ENCODE measurements at places on chromosomes 7 and 10. TPM values are rescaled to one million over a fixed set of nuclear protein-coding genes. Genes with fewer than 3 reads are reported as not detected.

DNA sequence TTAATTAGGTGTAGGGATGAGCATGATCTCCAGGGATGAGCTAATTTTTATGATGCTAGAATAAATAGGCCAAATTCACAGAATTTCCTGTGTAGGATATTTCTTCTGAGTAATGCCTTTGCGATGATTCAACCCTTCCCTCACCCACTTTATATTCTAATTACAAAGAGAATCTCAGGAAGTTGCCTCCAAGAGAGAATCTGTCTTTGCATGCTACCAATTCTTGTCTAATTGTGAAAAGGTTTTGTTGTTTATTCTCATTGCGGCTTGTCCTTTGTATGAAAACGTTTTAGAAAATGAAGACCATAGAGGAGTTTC lies 6.3 kb downstream of the C7orf57 start:
- DNase-seq: no peak

DNA sequence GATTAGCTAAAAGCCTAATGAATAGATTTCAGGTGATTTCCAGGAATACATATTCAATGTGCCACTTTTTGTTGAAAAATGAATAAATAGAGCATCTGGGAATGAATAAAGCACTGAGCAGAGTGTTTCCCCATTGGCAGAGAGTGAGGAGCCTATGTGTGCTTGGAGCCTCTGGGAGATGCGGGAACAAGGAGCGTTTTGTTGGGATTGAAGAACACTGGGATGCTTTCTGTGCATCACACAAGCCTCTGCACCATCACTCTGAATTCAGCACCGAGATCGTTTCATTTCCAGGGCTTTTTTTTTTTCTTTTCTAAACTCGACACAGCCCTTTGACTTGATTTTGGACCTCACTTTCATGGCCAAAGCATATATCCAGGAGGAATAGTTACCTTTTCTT lies 111.4 kb downstream of the BAMBI start:
- no peak for DNase-seq

DNA sequence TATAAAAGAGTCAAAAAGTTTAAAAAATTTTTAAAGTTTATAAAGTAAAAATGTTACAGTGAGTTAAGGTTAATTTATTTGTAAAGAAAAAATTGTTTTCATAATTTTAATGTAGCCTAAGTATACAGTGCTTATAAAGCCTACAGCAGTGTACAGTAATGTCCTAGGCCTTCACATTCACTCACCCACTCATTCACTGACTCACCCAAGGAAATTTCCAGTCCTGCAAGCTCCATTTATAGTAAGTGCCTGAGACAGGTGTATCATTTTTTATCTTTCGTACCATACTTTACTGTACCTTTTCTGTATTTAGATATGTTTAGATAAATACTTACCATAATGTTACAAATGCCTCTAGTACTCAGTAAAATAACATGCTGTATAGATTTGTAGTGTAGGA lies 269.7 kb upstream of the PHF14 start:
- no peak for DNase-seq

DNA sequence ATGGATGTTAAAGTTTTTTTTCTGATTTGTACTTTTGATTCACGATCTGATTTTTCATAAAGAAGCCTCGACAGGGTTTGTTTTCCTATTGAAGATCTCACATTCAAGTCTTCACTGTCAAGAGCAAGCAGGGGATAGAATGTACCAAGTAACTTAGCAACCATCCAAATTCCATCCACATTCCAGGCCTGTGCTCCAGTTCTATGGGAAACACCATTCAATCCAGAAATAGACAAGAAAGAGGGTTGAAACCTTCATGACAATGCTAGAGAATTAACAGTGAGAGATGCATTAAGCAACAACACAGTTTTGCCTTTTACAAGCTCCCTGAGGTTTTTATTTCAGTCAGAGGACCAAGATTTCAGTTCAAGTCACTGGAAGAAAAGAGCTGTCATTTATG lies 300.2 kb downstream of the NEBL start:
- no peak for DNase-seq

GRCh38 chr7:19139706-19140327 lies 5.4 kb downstream of the FERD3L start:
- no peak for DNase-seq

- no peak for DNase-seq
Measured at GRCh38 chr7:154863766-154864522, 139.0 kb downstream of the PAXIP1 start.

CCSER2 gene
- 36.6 TPM for total RNA-seq

CDK5 gene
- 6.4 TPM for total RNA-seq

MYL7 gene
- total RNA-seq: 2.0 TPM

TWIST1 gene
- total RNA-seq: 39.9 TPM

ANXA11 gene
- total RNA-seq: 38.9 TPM

CRHR2 gene
- total RNA-seq: 0.20 TPM
